ENCODE measurements at places on chromosomes 16 and 17.
A peak's percentile ranks its signal among the peaks of the same experiment; 100 is the strongest.

DNA sequence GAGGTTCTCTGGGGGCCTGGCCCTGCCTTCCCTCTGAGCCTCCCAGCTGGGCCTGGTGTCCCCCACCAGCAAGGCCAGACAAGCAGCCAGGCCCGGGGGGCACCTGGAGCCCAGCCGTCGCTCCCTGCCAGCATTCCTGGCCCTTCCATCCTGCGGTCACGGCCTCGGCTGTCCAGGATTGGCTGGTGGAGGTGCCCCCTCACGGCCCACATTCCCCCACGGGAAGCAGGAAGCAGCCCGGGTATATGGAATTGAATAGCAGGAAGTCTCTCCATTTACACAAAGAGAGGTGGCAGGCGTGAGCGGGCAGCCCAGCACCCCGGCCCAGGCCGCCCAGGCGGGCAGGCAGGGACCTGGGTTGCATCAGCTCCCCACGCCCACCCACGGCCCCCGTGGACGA lies 14.5 kb downstream of the TRAF7 start:
- DNase-seq, result no peak

DNA sequence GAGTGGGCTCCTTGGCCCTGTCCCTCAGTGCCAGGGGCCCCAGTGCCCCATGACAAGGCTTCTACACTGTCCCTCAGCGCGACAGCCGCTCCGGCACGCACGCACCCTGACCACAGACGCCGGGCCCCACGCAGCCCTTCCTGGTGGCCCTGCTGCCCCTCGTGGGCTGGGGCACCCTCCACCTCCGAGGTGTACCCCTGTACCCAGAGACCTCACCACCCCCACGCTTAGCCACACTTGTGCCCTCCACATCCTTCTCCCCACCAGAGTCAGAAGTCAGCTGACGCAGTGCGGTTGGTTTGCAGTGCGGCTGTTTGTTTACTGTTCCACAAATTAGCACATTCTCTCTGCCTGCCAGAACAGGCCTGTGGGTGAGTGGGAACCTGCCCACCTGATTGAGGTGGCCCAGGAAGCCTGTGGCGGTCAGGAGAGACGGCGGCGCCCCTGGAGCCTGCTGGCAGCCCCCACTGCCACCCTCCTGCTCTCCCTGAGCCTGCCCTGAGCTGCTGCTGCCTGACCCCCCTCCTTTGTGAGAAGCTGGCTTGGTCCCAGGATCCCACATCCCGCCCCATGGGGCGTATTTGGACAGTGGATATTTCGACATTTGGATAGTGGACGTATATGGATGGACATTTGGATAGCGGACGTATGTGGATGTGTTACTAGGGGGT lies 38.0 kb upstream of the CDH15 start:
- DNase-seq, result no peak

GRCh38 chr17:66275651-66276050 lies 26.8 kb upstream of the PRKCA start:
- no peak for DNase-seq

DNA sequence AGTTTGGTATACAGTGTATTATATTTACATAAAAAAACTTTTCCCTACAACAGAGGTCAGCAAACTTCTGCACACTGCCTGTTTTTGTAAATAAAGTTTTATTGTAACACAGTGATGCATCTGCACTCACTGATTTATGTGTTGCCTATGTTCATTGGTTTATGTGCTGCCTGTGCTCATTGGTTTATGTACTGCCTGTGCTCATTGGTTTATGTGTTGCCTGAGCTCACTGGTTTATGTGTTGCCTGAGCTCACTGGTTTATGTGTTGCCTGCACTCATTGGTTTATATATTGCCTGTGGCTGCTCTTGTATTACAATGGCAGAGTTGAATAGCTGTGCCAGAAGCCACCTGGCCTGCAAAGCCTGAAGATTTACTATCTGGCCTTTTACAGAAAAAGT lies 81.6 kb downstream of the MYH11 start:
- DNase-seq, result peak; percentile 5

DNA sequence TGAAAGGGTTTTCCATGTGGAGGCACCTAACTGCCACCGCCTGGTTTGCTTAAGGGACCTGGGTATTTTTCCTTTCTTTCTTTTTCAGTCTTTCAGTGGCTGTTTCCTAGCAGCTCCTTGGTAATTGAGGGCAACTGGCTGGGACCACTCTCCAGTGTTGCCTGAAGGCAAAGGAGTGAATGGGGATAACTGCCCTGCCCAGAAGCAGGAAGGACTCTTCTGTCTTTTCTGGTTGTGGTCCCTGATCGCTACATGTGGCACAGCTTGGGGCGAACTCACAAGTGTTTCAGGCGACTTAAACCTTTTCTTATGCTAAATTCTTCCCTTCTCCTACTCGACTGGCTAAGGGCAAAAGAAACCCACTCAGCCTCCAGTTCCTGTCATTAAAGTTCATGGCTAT lies 10.1 kb upstream of the TMEM98 start:
- no peak for DNase-seq

GRCh38 chr16:51880776-51881175 lies 666.2 kb downstream of the TOX3 start:
- no peak for DNase-seq

DNA sequence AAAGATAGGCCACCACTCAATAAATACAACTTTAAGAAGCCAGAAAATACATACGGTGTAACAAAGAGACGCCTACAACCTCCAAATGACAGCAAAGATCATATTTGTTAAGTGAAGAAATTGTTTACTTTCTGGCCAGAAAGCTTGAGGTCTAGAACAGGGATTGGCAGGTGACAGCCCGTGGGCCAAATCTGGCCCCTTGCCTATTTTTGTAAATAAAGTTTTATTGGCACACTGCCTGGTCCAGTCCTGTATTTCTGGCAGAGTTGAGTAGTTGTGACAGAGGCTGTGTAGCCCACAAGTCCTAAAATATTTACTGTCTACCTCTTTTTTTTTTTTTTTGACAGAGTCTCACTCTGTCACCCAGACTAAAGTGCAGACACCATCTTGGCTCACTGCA lies 3.4 kb upstream of the CLEC19A start:
- DNase-seq, result no peak

GRCh38 chr16:65316808-65317207 lies 194.9 kb upstream of the CDH11 start:
- DNase-seq, result no peak

DNA sequence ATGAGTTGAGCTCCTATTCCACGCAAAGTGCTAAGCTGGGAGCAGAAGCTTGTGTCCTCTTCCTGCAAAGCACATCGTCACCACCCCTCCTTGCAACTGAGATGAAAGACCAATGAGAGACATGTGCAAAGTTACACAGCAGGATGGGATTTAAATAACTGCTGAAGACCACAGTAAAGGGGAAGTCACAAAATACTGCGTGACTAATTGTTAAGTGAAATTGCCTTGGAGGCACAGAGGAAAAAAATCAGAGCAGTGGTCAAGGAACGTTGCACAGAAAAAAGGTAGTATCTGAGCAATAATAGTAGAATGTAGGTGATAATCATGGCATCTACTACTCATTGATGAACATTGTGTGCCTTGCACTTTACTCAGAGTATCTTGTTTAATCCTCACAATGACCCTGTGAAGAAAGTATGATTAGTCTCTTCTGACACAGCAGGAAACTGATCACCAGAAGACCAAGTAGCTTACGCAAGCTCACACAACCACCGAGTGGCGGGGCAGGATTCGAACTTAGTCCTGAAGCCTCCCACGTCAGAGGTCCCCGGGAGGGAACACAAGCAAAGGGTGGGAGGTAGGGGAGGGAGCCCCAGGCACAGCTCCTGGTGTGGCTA lies 15.4 kb upstream of the MYO18A start:
- no peak for DNase-seq

DNA sequence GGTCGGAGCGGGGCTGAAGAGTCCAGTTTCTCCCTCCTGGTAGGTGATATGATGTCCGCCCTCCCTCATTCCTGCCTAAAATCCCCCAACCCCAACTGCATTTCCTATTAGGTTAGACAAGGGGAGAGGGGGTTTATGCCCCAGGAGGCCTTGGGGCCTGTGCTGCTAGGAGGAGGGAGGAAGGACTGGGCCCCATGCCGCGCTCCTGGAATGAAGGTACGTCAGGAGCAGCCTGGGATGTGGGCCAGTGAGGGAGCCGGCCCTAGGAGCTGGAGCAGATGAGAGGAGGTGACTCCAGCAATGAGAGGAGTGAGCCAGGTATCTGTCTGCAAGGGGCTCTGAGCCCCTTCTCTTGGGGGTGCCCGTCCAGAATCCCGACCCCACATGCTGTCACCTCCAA lies 46.9 kb upstream of the CDC42EP4 start:
- no peak for DNase-seq

GRCh38 chr17:80616705-80617104 lies 72.1 kb downstream of the RPTOR start:
- DNase-seq, result no peak

All from activated CD4-positive, alpha-beta T cell treated with anti-CD3 and anti-CD28 coated beads, Interleukin-2, amount 50 U/mL, for 16 hours (primary cell).